EH (cell line): ENCODE measurements at places on chromosomes 4 and X.

- DNase-seq = no peak
Observed at GRCh38 chrX:5823903-5824302, 404.8 kb downstream of the NLGN4X start.

GRCh38 chr4:2757426-2757825 lies 1.3 kb upstream of the TNIP2 start:
- no peak for DNase-seq

DNA sequence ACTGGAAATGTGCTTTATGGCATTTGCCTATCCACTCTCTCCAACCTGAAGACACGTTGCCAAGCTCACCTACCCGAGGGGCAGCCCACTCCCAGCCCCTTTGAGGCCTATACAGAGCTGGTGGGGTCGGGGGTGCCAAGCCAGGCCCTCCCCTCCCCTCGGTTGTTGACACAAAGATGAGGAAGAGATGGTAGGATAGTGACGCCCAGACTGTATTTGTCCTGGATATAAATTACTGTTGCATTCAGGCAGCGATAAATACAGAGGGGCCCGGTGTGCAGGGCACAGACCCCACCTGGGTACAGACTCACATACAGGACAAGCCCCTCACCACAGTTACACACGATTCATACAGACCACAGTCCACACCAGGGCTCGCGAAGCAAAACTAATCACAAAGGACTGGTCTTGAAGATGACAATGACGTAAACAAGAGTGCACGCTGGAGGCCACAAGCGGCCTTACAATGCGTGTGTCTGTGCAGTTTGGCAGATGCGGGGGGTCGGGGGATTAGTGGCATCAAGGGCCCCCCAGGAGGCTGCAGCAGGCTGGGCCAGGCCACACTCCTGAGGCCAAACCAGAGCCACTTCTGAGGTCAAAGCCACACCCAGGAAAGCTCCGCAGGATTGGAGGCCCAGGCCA lies 14.6 kb downstream of the DGKQ start:
- DNase-seq = no peak

- DNase-seq = no peak
Observed at GRCh38 chrX:14819769-14820168, 53.1 kb downstream of the FANCB start.

- DNase-seq = no peak
Observed at GRCh38 chr4:24582235-24582832, 2.0 kb downstream of the DHX15 start.

- no peak for DNase-seq
Observed at GRCh38 chr4:144750348-144750747, 104.4 kb downstream of the HHIP start.

DNA sequence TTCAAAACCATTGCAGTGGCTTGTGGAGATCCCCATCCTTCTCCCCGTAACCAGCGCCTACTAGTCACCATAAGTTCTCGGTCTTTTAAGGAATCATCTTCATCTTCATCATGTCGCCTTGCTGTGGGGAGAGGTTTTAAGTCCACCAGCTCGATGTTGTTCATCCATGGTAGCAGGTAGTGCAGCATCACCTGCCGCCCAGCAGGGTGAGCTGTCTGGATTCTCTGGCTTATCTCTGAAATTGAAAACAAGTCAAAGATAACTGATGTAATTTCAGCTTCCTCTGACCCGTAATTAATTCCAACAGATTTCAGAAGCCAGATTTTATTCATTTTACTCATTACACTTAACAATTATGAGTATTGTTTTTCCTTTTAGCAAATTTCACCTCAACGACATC lies 67.4 kb downstream of the ZAR1 start:
- no peak for DNase-seq

DNA sequence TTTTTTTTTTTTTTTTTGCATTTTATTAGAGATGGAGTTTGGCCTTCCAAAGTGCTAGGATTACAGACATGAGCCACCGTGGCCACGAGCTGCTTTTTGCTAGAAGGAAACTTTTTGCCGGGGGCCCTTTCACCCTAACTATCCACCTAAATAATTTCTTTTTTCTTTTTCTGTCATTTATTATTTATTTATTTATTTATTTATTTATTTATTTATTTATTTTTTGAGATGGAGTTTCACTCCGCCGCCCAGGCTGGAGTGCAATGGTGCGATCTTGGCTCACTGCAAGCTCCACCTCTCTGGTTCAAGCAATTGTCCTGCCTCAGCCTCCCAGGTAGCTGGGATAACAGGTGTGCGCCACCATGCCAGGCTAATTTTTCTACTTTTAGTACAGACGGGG lies 303.9 kb downstream of the ASMT start:
- DNase-seq = no peak

- DNase-seq = no peak
Observed at GRCh38 chr4:10047967-10048366, 26.7 kb upstream of the SLC2A9 start.

GRCh38 chr4:174210354-174210753 lies 73.1 kb downstream of the FBXO8 start:
- DNase-seq = no peak

DNA sequence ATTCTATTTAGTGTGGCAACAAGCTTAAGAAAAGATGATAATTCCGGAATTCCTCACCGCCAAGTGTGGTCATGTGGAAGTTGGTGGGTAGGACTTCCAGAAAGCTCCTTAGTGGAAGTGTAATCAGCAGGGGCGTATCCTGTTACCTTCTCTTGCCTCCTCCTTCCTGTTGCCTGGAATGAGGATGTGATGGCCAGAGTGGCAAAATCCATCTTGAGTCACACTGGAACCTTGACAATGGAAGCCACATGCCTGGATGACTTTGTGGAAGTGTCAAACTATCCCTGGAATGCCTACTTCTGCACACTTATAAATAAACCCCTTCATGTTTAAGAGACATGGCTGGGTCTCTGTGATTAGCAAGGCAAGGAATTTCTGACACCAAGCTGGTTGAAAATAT lies 191.0 kb downstream of the PRDM5 start:
- peak; percentile 69 for DNase-seq

- DNase-seq = peak; percentile 45
Observed at GRCh38 chr4:184845367-184846021, 19.7 kb upstream of the ACSL1 start.

GRCh38 chrX:136667446-136668168 lies 19.6 kb downstream of the CD40LG start:
- DNase-seq = no peak

DNA sequence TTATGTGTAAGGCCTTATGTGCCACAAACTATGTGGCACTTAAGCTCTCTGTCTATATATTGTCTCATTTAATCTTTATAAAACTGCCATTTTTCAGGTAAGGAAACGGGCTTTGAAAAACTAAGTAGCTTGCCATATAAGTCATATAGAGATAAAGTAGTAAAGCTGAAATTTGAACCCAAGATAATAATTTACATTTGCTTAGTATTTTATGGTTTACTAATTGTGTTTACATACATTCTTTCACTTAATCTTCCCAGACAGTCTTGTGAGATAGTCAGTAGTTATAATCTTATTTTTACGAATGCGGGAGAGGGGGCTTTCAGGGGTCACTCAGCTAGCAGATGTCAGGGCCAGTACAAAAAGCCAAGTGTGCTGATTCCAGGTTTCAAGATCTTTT lies 13.9 kb upstream of the CCNG2 start:
- DNase-seq = no peak

GRCh38 chr4:3262208-3263052 lies 13.5 kb downstream of the MSANTD1 start:
- no peak for DNase-seq

DNA sequence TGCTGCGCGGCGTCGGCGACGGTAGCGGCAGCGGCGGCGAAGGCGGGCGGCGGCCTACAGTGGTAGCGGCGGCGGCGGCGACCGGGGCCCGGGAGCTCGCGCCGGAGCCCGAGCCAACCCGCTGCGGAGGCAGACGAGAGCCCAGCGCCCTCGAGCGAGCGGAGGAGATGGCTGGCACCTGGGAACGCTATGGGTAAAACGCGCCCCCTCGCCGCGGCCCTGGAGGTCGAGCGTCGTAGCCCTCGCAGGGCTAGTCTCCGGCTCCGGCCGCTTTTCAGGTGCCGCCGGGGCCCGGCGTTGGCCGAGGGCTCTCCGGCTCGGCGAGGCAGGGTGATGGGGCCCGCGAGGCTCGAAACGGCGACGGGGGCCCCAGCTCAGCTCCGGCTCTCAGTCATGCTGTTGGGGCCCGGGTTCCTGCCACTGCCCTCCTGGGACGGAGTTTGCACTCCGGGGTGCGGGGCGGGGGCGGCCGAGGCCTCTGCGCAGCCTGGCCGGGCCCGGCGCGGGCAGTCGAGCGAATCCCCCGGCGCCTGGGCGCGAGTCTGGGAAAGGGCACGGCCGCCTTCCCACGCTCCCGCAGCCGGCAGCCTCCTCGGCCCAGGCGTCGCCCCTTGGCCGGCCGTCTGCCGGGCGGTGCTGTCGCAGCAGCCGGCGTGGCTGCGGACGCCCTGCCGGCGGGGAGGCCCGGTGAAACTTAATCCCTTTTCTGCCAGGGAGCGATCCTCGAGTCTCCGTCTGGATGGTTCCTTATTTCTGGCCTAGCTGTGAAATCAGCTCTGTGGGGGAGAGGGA lies 768 bp downstream of the MID2 start:
- peak; percentile 66 for DNase-seq

DNA sequence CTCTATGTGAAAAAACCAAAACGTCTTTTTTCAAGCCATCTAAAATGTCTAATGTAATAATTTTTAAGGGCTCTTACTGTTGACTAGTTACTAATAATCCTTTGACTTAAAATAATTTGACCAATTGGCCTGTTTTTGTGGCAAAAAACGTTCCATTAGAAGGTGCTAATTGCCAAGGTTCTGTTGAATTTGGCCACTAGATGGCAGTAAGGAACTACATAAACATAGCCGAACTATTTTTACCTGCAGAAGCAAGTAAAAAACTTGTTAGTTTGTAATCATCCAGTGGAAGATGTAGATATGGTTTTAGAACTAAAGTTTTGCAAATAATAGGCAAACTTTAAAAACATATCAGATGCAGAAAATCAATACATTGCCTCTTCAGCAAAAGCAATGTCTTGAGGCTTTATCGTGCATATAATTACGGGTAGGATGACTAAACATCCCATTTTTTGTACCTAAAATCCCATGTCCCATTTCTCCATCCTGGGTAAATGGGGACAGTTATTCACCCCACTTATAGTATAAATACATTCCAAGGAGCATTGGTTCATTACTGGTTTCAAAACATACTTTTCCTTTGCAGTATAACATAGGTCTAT lies 57.6 kb downstream of the PROM1 start:
- peak; percentile 52 for DNase-seq

- no peak for DNase-seq
Observed at GRCh38 chrX:109268340-109268739, 213.5 kb downstream of the GUCY2F start.
